NCI-H1105 treated with DMSO at 0.1 percent for 48 hours (cell line): ENCODE measurements at places on chromosomes 16 and 17.
A peak's percentile ranks its signal among the peaks of the same experiment; 100 is the strongest.

- no peak for DNase-seq
Measured at GRCh38 chr17:57527221-57528057, 217.7 kb downstream of the CCDC182 start.

GRCh38 chr16:6835941-6836340 is 496.7 kb upstream of the RBFOX1 start:
- DNase-seq: no peak

DNA sequence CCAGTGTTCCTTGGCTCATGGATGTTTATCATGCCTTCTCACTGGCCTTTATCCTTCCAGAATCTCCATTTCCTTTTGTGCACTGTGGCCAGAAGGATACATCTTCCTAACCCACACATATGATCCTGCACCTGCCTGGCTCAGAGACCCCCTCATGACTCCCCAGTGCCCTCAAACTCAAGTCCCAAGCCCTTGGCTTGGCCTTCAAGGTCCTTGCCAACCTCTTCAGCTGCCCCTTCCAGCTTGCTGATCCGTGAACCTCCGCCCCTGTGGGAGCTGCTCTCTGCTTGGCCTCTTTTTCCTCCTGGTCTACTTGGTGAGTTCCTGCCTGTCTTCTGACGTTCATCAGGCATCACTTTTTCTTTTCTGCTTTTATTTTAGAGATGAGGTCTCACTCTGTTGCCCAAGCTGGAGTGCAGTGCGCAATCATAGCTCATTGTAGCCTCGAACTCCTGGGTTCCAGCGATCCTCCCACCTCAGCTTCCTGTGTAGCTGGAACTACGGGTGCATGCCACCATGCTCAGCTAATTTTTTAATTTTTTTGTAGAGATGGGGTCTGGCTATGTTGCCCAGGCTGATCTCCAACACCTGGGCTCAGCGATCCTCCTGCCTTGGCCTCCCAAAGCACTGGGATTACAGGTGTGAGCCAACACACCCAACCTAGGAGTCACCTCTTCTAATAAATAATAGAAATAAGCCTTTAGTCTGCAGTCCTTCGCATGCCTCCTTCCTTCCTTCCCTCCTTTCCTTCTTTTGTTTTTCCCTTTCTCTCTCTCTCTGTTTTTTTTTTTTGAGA is 2.5 kb upstream of the PYCARD start:
- no peak for DNase-seq

- no peak for DNase-seq
Measured at GRCh38 chr17:16908273-16908672, 63.6 kb downstream of the TNFRSF13B start.

DNA sequence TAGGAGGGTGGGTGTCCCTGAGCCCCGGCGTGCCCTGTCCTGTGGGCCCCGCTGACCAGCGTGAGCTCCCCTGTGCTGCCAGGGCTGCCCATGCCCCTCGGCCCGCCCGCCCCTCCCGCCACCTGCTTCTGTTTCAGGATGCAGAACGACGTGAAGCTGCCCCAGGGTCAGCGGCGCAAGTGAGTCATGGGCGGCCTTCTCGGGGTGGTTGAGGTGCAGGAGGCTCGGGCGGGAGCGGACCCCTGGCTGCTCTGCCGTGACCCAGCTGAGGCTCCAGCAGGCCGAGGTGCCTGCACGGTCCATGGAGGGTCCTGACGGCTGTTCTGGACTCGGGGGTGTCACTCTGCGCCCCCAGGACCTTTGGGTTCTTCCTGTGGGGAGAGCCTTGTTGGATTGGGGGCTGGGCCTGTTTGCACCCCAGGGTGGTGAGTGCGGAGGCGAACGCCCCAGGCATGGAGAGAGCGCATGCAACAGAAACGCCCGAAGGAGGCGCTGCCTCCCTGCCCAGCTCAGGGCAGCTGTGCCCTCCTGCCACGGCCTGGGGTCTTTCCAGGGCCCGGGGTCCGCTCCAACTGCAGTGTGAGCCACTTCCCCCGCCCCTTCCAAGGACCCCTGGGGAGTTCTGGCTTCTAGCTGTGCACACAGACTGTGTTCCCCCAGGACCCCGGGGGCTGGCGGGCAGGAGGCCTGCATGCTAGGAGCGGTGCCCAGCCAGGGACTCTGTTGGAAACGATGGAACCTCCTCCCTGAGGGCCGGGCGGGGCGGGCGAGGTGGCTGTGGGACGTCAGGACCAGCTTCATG is 4.0 kb downstream of the SLC25A10 start:
- no peak for DNase-seq

DNA sequence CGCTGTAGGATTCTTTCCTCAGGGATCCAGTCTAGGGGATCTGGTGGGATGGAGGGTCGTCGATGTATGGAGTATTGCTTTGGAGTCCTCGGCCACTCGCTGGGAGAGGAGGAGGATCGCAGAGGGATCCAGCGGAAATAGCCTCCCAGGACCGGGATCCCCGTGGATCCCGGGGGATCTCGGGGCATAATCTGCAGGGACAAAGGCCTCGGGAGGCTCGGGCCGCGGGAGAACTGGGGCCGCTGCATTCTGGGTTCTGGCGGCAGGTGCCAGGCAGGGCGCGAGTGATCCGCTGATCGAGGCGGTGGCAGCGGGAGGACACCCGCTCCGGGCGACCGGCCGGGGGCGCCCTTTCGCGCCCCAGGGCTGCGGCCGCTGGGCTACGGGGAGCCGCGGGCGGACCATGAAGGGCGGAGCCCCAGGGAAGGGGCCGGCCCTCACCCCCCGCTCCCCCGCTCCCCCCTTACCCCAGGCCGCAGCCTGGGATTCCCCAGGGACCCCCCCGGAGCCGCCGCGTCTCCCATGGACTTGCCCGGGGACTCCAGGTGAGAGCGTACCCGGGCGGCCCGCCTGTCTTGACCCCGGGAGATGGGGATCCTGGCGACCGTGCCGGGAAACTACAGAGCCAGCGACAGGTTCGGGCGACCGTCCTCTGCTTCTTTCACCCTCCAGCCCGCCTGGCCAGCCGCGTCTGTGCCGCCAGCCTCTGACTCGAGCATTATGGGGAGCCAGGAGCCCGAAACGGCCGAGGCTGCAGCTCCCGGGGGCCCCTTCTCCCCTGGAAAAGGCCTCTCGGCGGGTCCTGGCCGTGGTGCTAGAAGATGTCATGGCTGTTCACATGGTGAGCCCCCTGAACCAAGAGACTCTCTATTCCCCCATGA is 604 bp downstream of the PRR14 start:
- DNase-seq: peak; percentile 36

DNA sequence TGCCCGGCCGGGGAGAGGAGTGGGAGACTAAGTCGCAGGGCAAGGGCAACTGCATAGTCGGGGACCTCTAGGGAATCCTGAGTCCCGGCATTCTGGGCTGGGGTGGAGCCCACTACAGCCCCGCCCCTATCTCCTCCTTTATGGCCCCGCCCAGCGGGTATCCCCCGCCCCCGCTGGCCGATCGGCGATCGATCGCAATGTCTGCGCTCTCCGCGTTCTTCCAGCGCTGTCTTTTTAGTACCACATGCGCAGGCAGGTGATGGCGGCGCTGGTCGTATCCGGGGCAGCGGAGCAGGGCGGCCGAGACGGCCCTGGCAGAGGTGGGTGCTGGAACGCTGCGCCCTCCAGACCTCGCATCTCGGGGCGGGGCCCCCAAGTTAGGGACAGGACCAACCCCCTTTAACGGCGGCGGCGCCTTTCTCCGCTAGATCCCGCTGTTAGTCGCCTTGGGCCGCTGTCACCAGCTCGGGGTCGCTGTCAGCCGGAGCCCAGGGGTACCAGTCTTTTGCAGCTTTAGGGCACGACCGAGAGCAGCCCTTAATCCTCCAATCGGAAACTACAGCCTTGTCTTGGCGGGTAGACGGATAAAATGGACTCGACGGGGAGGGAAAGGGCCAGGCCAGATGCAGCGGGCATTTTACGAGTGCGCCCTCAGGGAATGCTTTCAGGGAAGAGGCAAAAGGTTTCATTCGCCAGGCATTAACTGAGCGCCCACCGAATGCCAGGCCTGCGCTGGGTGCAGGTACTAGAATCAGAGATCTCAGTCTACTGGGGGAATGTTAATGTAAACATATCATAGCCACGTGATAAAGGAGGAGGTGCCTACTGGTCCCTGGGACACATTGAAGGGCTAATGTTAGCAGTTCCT is at the start of gene DPH1:
DPH1 (plus strand) TSS at position 243 of the 868 bp plus-strand sequence; CDS start at position 260, 17 bp downstream.
- DNase-seq: peak; percentile 64

DNA sequence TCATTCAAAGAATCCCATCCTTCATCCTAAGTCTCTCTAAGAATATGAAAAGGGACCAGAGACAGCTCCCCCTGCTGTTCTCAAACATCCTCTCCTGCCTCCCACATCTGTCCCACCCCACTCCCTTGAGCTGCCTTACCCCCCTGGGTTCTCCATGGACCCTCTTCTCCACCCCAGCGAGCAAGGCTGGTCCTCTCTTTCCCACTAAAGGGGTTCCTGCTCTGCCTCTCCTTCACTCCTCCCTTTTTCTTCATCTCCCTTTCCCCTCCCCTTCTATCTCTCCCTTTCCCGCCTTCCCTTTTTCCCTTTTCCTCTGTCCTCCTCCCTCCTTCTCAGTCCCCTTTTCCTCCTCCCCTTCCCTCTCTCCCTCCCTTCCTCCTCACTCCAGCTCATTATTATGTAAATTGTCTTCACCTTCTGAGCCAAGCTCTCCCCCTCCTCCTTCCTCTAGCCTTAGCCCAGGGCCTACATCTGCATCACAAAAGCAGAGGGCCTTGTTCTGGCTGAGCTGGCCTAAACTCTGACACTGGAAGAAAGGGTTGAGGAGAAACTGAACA is 90.0 kb downstream of the GNAO1 start:
- DNase-seq: peak; percentile 62

GRCh38 chr16:1288813-1289476 is 20.5 kb upstream of the UBE2I start:
- no peak for DNase-seq

DNA sequence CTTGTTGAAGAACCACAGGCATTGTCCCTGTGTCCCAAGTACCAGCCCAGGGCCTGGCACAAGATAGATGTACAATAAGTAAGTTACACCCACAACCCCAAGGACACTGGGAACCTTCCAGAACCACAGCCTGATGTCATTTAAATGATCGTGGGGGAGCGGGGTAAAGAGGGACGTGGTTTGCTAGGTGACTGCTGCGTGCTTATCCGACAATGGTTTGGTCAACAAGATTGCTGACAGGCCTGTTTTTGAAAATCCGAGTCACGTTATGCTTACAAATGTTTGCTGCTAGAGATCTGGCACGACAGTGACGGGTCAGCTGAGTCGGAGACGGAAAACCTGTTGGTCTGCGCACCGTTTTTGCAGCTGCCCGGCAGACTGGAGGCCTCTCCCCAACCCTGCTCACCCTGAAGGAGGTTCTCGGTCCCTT is 22.8 kb downstream of the COTL1 start:
- no peak for DNase-seq

- DNase-seq: no peak
Measured at GRCh38 chr16:30122604-30123160, 338 bp downstream of the MAPK3 start.

GRCh38 chr17:19762515-19762961 is 14.4 kb upstream of the ALDH3A1 start:
- peak; percentile 41 for DNase-seq

DNA sequence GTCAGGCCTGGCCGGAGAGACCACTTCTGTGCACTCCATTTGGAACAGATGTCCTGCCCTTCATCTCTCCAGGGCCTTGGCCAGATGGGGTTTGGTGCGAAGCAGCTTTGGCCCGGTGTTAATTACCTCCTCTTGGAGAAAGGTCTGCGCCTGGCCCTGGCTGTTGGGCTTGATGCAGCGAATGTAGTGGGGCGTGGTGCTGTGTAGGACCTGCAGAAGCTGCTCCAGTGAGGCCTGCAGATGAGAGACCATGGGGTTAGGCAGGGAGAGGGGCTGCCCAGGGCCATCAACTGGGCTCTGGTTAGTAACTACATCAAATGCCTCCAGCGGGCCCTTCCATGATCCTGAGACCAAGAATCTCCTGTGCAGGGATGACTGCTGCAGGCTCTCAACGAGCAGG is 18.7 kb downstream of the ZNHIT3 start:
- no peak for DNase-seq

GRCh38 chr16:70576431-70577255 is 53.0 kb downstream of the SF3B3 start:
- DNase-seq: no peak

DNA sequence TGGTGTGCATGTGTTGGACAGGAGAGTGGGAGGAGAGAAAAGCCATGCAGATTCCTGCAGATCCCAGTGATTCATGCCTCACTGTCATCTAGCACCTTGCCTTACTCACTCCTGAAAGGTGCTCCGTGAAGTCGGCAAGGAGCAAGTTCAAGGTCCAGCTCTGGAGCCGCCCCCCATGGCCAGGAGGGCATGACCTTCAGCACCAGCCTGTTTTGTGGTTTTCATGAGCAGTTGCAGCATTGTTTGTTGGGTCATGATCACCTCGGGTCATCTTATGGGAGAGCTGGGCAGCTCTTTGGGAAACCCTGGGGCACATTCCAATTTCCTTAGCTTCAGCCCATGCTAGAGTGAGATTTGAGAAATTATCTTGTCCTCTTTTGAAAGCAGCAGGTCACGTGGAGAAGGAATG is 137.5 kb upstream of the IRX3 start:
- no peak for DNase-seq

DNA sequence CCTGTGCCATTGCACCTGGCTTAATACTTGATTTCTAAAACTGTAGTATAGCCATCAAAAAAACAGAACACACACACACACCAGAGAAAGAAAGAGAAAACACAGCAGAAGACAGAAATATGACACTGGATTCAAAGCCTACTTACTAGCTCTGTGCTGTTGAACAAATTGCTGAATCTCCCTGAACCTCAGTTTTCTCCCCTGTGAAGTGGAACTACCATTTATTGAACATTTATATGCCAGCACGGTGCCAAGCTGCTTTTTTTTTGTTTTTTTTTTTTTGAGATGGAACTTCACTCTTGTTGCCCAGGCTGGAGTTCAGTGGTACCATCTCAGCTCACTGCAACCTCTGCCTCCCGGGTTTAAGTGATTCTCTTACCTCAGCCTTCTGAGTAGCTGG is 13.2 kb upstream of the ALOX12B start:
- no peak for DNase-seq

GRCh38 chr17:32854207-32854606 is 22.7 kb downstream of the MYO1D start:
- DNase-seq: no peak

- DNase-seq: no peak
Measured at GRCh38 chr16:1895068-1895467, 23.1 kb upstream of the MEIOB start.

GRCh38 chr17:82241183-82241925 is 12.5 kb downstream of the SLC16A3 start:
- no peak for DNase-seq

DNA sequence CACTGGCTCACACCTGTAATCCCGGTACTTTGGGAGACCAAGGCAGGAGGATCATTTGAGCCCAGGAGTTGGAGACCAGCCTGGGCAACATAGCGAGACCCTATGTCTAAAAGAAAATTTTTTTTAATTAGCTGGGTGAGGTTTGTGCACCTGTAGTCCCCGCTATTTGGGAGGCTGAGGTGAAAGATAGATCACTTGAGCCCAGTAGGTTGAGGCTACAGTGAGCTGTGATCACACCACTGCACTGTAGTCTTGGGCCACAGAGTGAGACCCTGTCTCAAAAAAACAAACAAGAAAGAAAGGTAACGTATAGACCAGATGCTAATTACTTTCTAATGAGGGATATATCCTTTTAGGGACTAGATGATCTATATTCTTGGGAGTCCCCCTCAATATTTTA is 8.1 kb downstream of the NOL11 start:
- no peak for DNase-seq
